ENCODE measurements at places on chromosomes 2 and 18.

GRCh38 chr2:28055325-28055970 lies 164.9 kb downstream of the BABAM2 start:
- no peak for DNase-seq

- DNase-seq: no peak
Observed at GRCh38 chr2:27854229-27854862, 35.8 kb downstream of the RBKS start.

- no peak for DNase-seq
Observed at GRCh38 chr2:43745457-43745856, 28.4 kb upstream of the DYNC2LI1 start.

DNA sequence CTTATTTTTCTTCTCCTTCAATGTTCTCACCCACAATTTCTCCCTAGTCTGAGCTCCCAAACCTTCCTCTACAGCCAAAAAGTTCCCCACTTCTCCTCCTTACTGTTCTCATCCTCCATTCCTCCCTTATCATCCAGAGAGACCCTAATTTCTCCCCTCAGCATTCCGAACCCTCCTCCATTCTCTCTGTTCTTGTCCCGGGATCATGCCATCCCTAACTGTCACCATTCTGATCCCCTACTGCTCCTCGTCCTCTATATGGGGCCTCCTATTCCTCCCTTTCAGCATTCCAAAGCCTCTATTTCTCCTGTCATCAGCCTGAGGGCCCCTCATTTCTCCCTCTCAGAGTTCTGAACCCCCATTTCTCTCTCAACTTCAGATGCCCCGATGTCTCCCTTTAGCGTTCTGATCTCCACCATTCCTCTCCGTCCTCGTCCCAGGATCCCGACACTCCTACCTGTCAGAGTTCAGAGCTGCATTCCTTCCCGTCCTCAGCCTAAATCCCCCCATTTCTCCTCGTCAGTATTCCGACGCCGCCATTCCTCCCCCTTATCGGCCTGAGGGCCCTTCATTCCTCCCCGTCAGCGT lies 522 bp downstream of the MBD1 start:
- no peak for DNase-seq

GRCh38 chr2:20823917-20824316 lies 1.0 kb upstream of the LDAH start:
- DNase-seq: no peak

DNA sequence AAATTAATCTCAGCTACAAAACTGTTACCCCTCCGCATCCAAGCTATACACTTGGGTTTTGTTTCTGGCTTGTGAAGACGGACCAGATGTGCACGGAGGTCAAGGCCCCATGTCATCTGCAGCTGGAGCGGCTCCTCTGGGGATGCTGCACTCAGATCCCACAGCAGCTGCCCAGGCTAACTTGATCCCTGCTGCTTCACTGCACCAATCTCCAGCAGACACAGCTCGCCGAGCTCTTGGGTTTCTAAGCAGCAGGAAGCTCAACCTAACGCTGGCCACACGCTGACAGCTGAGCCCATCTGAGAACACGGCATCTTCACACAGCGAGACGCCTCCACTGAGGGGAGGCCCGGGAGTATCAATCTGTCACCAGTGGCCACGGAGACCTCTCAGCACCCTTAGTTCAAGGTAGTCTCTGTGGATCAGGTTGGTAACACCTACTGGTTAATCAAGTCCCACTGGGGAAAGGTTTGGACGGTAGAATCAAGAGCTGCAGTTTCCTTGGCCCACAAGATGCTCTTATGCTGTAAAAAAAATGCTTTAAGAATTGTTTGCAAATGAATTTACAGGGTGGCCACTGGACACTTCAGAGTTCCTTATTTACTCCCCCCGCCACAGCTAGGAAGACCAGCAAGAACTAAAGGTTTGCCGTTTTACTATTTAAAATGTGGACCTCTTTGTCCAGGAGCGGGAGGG lies 67.5 kb downstream of the EMILIN2 start:
- DNase-seq: no peak
